Fibroblast of villous mesenchyme (primary cell): ENCODE measurements at places on chromosomes 3 and 15. TPM values are rescaled to one million over a fixed set of nuclear protein-coding genes. Genes with fewer than 3 reads are reported as not detected.

DNA sequence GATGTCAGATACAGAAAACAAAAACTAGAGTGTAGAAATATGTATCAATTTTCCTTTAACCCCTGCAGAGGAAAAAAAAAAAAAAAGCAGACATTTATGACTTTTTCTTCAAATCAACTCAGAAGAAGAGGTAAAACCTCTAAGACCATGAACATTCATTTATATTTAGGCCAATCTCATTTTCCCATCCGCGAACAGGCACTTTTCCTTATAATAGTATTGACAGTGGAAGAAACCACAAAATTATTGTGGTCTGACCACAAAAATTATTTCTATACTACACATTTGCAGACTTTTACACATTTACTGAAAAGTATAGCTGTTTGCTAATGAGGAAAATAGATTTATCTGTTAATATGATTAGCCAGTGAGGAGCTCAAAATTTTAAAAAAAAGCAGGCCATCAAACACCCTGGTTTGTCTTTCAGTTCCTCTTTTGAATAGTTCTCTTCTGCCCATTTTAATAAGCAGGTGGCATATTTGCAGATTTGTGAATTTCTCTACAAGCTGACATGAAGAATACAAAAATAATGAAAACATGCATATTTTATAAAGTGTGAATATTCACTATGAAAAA lies 5.7 kb downstream of the OSBPL11 start:
- DNase-seq, result peak; percentile 26

TTC23 gene
- 20.9 and 28.5 TPM in 2 replicates for total RNA-seq

DAZL gene
- total RNA-seq, result not detected in 2 replicates

HOMER2 gene
- 1.3 TPM in 2 replicates for total RNA-seq

DNA sequence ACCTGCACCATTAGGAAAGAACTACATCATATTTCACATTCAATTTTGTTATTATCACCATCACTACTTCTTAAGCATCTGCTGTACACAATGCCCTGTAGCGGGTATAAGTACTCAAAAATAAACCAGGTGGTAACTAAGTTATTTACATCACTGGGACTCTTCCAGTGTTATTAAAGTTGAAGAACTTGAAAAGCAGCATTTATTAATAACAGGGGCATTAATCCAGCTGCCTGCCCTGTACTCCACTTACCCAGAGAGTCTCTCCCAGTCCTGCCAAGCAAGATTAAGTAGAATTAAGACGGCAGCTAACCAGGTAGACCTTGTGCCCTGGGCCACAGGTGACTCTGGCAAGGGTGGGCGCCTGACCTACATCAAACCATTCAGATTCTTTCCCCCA lies 65.2 kb downstream of the FHIT start:
- no peak for DNase-seq
